ENCODE measurements at places on chromosomes 2 and 18. TPM values are rescaled to one million over a fixed set of nuclear protein-coding genes. Genes with fewer than 3 reads are reported as not detected.
A peak's percentile ranks its signal among the peaks of the same experiment; 100 is the strongest.

Gene CREG2
- total RNA-seq, result 0.20 TPM

DNA sequence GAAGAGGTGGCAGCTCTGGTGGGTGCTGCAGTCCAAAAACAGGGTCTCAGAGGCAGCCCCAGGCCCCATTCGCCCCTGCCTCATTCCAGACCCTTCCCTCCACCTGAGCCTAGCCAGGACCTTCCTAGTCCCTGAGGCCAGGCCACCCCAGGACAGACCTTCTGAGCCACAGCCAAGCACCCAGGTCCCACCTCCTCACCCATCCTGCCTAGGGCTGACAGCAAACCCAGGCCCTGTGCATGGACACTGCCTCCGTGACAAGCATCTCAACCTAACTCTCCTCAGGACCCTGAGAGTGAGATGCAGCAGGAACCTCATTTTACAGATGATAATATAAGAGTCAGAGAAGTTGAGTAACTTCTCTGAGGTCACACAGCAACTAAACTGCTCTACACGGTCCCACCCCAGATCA lies 15.5 kb downstream of the ADRA2B start:
- DNase-seq, result no peak

Gene C2orf78
- total RNA-seq, result not detected

GRCh38 chr2:15795426-15795825 lies 144.9 kb upstream of the MYCN start:
- DNase-seq, result no peak

GRCh38 chr2:102736110-102736409 lies 25.8 kb upstream of the TMEM182 start:
- peak; percentile 5 for DNase-seq

- DNase-seq, result no peak
Observed at GRCh38 chr18:45071956-45072355, 391.3 kb downstream of the SETBP1 start.

Gene TSPYL6
- total RNA-seq, result not detected

- DNase-seq, result no peak
Observed at GRCh38 chr2:120760446-120761135, 24.9 kb downstream of the GLI2 start.

Gene AKAIN1
- total RNA-seq, result not detected

- DNase-seq, result no peak
Observed at GRCh38 chr2:228329282-228329681, 147.8 kb upstream of the SPHKAP start.

Gene CTDSP1
- total RNA-seq, result 63.8 TPM

DNA sequence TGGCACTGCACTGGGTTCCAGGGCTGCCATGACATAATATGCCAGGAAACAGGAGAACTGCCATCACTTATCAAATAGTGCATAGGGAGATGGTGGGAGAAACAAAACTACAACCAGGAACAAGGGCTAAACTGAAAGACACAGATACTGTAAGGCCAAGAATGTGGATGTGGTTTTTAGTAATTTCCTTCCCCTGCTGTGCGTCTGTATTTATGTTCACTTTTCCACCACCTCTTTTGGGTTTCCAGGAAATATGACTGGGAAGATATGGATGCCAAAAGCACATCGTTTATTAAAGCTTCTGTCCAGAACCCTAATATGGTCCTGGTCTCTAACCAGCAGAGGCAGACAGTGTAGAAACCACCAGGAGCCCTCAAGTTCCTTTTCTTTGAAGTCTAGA lies 759.7 kb upstream of the FANCL start:
- no peak for DNase-seq

DNA sequence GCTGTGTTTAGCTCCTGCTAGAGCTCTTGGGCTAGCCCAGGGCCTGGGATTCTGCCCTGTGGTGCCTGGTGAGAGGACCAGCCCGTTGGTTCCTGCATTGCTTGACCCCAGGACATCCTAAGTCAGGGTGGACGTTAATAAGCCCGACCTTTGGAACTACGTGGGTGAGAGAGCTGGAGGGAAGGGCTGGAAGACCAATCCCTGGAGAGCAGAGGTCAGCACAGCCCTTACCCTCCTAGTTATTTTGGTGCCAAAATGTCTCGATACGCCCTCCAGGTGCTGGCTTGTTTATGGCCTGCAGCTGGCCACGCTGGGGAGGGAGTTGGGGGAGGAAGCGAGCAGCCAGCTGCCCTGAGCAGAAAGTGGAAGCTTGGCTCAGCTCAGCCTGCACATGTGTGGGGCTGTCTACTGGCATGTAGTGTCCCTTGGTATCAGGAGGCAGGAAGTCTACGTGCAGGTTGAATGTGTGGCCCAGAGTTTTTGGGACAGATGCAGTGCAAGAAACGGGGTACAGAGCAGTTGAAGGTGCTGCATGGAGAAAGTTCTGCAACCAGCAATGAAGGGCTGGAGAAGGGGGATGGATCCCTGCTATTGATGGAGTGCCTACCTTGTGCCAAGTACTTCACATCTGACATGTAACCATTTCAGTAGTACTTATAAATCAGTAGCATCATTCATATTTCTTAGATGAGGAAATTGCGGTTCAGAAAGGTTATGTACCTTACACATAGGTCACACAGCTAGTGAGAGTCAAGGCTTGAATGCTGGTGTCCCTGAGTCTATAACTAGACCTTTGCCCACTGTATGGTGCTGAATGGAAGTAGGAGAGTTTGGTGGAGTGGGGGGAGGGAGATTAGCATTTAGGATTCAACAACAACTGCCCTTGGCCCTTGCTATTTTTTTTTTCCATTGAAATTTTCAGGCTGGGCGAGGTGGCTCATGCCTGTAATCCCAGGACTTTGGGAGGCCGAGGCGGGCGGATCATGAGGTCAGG lies 5.0 kb upstream of the DGKD start:
- DNase-seq, result no peak

GRCh38 chr2:145569108-145569507 lies 1049.2 kb upstream of the ZEB2 start:
- DNase-seq, result peak; percentile 8

Gene GULP1
- 73.7 TPM for total RNA-seq

GRCh38 chr2:168211664-168212163 lies 35.7 kb downstream of the STK39 start:
- DNase-seq, result no peak
